ENCODE measurements at places on chromosomes 7 and 10.

- no peak for DNase-seq
Measured at GRCh38 chr10:124354411-124355382, 64.0 kb downstream of the OAT start.

GRCh38 chr10:50585921-50586739 lies 37.6 kb downstream of the SGMS1 start:
- DNase-seq: no peak

DNA sequence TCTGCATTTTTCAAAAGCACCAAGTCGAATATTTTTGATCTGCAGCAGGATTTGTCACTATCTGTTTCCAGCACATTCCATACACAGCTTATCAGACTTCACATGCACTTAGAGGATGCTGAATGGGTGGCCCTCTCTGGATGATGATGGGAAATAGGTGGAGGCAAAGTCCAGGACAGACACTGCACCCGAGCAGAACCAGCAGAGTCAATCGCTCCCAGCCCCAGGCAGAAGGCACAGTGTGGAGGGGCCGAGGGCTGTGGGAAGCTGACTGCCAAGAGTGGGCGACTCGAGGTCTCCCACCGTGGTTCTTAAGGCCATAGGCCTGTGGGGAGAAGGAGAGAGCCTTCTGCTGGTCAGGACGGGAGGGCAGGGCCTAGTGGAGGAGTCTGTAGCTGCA lies 490.2 kb upstream of the MGMT start:
- no peak for DNase-seq

GRCh38 chr10:84191106-84191505 lies 3.2 kb upstream of the CDHR1 start:
- no peak for DNase-seq

DNA sequence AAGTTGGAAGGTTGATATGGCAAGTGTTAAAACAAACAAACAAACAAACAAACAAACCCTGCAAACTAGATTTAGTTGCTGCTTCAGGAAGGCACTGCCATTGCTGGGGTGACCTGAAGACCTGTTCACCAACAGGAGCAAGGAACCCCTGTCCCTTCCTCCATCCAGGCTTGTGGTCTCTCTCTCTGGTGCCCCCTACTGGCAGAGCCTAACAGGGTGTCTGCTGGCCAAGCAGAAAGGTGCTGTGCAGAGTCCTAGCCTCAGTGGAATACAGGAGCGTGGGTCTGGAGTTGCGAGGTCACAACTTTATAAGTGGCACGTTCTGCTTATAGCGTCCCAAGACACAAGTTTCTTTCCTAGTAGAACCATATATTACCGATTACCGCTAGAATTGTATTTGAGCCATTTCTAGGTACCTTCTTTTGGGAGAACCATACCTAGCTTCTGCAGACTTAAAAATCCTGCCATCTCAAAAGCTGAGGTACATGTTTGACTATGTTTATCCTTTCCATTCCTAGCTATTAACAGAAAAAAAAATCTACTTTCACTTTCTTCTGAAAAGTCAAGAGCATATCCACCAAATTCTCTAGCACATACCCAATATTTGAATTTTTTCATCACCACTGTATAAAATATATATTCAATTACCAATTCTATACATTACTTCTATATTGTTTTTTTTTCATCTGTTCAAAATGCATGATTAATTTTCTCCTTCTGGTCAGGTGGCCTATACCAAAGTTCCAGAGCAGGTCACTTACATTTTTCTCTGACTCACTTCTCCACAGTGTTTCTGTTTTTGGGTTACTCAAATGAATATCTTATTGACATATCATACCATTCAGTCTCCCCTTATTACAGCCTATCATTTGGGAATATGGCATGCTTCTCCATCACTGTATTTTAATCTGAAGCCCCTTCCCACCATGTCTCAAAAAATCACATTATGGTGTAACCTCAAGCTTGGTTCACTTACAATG lies 29.1 kb upstream of the CALD1 start:
- DNase-seq: peak; percentile 12

GRCh38 chr7:128176696-128177095 lies 64.4 kb upstream of the LEP start:
- no peak for DNase-seq

DNA sequence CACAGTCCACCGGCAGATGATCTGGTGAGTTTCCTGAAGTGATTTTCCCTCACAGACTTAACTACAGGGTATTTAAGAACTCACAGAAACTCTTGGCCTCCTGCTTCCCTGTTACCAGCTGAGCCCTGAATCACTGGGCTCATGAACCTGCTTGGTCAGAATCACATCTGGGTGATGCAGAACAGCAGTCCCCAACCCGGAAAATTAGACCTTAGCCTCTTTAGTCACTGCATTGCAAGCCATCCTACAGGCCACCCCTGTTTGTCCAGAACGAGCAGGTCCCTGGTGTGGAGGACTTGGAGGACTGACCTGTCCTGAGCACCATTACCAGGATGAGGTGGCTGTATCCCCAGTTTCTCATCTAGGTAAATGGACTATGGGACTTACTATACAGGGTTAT lies 539.2 kb downstream of the TNS3 start:
- DNase-seq: no peak

Measured in stimulated activated CD8-positive, alpha-beta memory T cell treated with anti-CD3 and anti-CD28 coated beads, Interleukin-4, amount 100 ng/mL, for 4 hours (primary cell).